ENCODE measurements at places on chromosomes 7 and 10.

- DNase-seq = no peak
These were observed 21.9 kb upstream of the LANCL2 start for GRCh38 chr7:55343002-55343781.

DNA sequence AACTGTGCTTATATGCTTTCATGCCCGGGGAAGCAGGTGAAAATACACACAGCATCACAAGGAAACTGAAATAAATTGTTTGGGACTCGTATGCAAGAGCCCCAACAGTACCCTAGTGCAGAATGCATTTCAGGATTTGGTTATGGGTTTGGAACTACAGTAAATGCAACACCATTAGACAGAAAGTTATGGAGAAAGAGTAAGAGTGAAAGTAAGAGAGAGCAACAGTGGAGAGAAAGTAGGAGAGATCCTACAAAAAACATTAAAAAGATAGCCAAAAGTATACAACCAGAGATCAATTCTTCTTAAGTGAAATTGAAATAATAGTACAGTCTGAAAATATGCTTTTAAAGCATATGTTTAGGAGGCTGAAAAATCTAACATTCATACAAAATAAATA lies 231.1 kb downstream of the TFEC start:
- DNase-seq = no peak

GRCh38 chr10:103986360-103986759 lies 19.4 kb downstream of the SLK start:
- no peak for DNase-seq

DNA sequence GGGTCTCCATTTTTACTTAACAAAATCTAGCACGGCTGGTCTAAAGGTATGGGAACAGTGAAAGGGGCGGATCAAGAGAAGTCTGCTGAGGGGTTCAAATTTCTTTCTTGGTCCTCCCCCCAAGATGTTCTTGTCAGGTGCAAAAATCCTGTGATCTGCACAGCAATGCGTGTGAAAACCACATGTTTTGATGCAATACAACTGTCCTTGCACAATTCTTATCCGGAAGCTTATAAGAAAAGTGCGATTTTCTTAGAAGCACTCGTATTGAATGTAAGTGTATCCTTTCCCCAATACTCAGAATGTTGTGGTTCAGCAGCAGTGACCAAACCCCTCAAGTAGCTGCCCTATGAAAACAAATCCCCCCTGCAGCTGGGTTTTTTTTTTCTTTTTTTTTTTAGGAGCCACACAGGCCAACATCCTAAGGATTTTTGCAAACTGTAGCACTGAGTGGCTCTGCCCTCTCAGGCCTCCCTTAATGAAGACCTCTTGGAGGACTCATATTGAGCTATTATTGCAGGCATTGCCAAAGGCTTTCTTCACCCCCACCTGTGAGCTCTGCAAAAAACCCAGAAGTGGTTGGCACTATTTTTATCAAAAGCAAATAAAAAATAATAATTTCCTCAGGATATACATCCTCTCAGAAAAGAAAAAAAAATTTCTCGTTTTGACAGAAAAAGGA lies 151.9 kb upstream of the ITGB1 start:
- DNase-seq = no peak

GRCh38 chr7:81851413-81851812 lies 81.6 kb upstream of the HGF start:
- no peak for DNase-seq

GRCh38 chr10:24982319-24983112 lies 30.1 kb upstream of the PRTFDC1 start:
- no peak for DNase-seq

GRCh38 chr7:123131140-123131539 lies 68.6 kb downstream of the SLC13A1 start:
- DNase-seq = no peak

- no peak for DNase-seq
These were observed 33.8 kb downstream of the KCNH2 start for GRCh38 chr7:150944066-150945042.

GRCh38 chr7:5424749-5425506 lies 1.3 kb upstream of the TNRC18 start:
- no peak for DNase-seq

DNA sequence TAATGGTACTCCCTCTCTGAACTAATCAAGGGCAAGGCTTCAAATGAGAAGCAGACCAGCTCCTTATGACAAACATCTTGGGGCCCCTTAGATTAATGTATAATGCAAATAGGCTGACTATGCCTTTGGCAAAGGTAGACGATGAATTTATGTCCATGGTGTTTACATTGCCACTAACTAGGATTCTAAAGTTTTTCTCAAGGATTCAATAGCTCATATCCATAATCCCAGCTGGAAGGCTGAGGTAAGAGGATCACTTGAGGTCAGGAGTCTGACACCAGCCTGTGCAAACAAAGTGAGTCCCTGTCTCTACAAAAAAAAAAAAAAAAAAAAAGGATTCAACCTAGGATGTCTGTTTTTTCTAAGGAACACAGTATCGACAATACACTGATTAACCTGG lies 96.5 kb downstream of the ORC5 start:
- DNase-seq = no peak

DNA sequence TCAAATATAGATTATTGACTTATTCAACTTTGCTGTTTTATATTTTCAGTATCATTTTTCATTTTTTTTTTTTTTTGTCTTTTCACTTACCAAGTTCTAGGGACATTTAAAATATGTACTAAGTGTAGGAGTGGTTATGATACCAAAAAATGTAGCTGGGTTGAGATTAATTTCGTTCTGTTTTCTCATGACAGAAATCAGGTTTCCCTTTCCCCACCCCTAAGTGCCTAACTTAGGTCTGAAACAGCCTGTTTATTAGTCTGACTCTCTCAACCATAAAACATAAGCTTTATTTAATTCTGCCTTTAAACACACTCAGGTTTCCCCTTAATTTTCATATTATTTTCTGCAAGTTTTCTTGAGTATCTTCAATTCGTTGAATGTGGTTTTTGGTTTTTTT lies 22.1 kb downstream of the TMEM106B start:
- no peak for DNase-seq

DNA sequence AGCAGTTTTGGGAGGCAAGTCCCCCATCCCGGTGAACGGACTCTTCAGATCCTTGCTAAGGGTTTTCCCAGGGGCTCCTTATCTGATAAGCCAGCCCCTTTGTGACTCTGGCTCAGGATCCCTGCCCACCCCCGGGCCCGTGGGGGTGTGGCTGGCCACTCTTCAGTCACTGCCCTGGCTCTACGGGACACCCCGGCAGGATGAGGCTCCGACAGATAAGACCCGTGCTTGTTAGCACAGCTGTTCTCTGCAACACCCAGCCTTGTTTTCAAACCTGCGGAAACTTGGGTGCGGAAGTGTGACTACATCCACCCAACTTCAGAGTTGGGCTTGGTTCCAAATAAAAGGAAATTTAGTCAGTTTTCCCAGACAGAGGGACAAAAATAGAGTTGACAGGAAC lies 66.7 kb upstream of the PODXL start:
- DNase-seq = no peak
